ENCODE measurements at places on chromosomes 1 and 21. TPM values are rescaled to one million over a fixed set of nuclear protein-coding genes. Genes with fewer than 3 reads are reported as not detected.

INAVA gene
- total RNA-seq = under 0.01 TPM

SYCP1 gene
- total RNA-seq = not detected

LCE6A gene
- not detected for total RNA-seq

FCGR3B gene
- not detected for total RNA-seq

IGSF3 gene
- total RNA-seq = 2.5 TPM
